RPMI8226 (cell line): ENCODE measurements at places on chromosomes 7 and 10.

GRCh38 chr7:158828133-158829020 lies 932 bp downstream of the ESYT2 start:
- peak; percentile 46 for DNase-seq

DNA sequence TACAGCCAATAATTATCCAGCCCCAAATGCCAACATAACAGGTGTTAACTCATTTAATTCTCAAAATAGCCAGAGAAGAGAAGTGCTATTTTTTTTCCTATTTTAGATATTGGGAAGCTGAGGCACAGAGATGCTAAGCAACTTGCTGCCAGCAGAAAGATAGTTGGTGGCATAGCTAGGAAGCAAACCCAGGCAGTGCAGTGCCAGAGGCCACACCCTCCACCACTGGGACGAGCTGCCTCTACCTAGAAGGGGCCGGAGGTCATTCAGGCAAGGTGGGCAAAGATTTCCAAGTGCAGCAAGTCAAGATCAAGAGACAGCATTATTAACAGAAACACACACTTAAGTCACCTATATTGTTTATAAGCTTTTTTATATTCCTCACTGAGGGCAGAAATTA lies 654.1 kb downstream of the INHBA start:
- no peak for DNase-seq

DNA sequence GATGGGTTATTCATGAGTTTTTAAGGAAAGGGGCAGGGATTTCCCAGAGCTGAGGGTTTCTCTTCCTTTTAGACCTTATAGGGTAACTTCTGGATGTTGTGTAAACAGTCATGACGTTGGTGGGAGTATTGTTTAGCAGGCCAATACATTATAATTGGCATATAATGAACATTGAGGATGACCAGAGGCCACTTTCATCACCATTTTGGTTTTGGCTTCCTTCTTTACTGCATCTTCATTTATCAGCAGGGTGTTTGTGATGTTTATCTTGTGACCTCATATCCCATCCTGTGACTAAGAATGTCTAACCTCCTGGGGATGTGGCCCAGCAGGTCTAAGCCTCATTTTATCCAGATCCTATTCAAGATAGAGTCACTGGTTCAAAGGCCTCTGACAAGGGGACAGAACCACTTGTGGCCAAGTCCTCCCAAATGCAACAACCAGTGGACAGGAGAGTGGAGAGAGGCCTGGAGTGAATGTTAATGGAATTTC lies 77.3 kb upstream of the RPA3 start:
- no peak for DNase-seq

DNA sequence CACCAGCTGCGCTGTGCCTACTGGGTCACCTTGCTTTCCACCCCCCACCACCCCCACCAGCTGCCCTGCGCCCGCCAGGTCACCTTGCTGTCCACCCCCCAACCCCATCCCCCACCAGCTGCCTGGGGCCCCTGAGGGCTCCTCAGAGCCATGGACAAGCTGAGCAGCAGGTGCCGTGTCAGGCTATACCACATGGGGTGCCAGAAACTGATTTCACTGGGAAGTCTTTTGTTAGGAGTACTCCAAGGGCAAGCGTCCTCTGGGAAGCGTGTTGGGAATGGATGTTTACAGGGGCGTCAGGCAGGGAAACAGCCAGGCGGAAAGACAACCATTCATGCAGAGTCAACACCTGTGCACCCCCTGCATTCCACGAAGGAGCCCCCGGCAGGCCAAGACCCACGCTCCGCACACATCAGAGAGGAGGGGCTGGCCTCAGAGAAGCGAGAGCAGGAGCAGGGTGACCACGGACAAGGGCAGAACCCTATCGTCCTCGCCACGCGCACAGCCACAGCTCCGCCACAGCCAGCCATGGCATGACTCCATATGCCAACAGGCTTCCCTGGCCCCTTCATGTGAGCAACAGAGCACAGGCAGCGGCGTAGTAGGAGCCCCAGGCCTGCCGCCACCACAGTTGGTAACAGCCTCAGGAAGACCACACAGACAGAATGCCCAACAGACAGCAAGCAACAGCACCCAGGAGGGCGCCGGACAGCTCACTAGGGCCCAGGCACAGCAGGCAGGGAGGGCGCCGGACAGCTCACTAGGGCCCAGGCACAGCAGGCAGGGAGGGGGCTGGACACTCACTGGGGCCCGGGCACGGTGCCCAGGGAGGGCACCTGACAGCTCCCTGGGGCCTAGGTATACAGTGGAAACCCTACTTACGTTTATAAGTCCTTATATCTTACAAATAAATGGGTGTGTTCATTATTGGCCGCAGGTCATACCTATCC lies 180.8 kb downstream of the MAD1L1 start:
- no peak for DNase-seq

GRCh38 chr10:79321494-79321882 lies 25.8 kb upstream of the PPIF start:
- DNase-seq = no peak

GRCh38 chr7:34401776-34402175 lies 256.2 kb upstream of the NPSR1 start:
- DNase-seq = no peak

DNA sequence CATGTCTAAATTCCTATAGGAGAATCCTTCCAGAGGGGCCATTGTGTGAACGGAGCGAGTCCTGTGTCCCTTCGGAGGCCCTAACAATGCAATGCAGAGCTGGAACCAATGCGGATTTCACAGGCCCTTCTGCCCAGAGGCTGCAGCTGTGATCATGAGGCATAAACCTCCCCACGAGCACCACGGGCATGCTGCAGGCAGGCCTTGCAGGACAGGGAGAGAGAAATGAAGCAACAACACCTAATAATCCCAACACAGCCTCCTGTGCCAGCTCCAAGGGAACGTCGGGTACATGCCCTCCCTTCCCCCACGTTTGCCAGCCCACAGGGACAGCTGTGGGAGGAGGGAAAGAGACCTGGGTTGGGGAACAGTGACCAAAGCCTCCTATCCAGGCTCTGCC lies 74.4 kb downstream of the TNS3 start:
- DNase-seq = no peak

DNA sequence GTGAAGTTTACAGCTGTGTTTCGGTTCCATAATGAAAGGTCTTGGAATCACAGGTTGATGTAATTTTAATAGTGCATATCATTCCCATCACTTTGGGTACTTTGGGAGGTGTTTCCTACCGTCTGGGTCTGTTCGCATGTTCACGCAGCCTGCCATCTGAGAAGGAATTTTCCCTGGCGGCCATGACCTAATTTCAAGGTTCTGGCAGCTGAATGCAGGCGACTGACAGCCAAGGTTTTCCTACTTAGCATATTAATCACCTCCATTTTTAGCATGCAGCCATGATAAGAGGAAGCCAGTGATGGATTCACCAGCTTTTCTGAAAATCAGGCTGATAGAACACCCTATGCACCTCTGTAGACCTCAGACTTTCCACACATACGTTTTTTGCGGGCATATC lies 319.1 kb upstream of the TMEM229A start:
- DNase-seq = no peak

DNA sequence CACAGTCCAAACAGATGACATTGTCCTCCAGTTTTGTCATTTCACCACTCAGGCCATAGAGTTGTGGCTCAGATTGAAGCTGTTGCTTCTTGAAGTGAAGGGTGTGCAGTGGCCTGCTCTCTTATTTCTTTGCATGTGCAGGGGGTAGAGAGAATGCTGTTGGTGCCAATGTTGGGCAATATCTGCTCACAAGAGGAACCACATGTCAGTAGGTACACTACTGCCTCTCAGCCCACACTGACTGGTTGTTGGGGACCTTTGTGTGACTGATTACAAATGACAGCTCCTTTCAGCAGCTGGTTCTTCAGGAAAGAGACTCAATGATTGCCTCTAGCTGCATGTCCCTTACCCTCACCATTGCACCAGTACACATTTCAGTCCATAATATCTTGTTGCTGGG lies 21.9 kb upstream of the SFTPA1 start:
- no peak for DNase-seq

DNA sequence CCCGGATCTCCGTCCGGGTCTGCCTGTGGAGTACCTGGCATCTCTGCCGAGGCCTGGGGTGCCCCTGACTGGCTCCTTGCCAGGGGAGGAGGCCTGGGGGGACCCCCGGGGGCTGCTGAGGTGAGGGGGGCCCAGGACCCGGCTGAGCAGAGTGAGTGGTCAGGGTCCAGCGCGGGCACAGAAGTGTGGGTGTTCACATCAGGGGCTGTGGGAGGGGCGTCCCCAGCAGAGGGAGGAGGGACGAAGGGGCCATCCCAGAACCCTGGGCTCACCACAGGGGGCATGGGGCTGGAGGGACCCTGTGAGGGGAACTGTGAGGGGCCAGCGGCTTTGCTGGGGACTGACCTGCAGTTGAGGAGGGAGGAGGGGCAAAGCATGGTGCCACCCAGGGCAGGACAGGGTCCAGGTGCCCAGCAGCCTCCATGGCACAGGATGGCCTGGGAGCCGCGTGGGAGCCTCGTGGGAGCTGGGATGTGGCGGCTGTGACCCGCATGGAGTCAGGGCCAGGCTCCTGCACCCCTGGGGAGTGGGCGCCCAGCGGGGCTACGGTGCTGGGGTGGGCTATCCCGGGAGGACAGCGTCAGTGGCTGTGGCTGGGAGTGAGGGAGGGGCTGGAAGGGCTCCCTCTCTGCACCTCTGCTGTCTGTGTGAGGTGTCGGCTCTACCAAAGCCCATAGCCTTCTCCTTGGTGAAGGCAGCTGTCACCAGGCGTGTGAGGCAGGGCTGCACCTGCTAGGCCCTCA lies 91.2 kb downstream of the DNAJB6 start:
- peak; percentile 28 for DNase-seq
